ENCODE measurements at places on chromosomes 7 and 10. TPM values are rescaled to one million over a fixed set of nuclear protein-coding genes. Genes with fewer than 3 reads are reported as not detected.

The PPP1R17 gene
- total RNA-seq: not detected

DNA sequence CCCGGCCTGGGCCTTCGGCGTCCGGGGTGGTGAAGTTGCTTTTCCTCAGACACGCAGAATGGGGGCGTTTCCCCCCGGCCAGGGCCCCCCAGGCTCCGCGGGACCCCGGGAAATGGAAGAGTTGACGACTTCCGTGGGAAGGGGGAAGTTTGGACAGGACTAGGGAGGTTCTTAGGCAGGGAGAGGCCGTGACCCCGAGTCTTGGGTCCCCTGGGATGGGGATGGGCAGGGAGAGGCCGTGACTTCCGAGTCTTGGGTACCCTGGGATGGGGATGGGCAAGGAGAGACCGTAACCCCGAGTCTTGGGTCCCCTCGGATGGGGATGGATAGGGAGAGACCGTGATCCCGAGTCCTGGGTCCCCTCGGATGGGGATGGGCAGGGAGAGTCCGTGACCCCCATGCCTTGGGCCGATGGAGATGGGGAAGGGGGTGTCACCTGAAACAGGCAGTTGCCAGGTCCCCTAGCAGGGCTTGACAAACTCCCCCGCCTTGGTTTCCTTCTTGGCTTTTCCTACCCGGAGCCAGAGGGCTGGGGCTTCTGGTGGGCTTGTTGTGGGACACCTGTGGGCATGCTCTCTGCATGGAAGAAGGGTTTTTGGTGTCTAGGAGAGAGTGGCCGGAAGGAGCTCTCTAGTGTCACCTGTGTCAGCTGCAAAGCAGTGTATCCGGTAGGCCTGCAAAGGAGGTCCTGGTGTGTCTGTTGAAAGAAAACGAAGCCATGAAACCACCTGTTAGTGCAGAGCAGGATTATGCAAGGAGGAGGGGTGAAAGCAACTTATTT lies 1.1 kb downstream of the TRRAP start:
- no peak for DNase-seq

- DNase-seq: no peak
Measured at GRCh38 chr10:103232772-103233488, 12.8 kb upstream of the RPEL1 start.

DNA sequence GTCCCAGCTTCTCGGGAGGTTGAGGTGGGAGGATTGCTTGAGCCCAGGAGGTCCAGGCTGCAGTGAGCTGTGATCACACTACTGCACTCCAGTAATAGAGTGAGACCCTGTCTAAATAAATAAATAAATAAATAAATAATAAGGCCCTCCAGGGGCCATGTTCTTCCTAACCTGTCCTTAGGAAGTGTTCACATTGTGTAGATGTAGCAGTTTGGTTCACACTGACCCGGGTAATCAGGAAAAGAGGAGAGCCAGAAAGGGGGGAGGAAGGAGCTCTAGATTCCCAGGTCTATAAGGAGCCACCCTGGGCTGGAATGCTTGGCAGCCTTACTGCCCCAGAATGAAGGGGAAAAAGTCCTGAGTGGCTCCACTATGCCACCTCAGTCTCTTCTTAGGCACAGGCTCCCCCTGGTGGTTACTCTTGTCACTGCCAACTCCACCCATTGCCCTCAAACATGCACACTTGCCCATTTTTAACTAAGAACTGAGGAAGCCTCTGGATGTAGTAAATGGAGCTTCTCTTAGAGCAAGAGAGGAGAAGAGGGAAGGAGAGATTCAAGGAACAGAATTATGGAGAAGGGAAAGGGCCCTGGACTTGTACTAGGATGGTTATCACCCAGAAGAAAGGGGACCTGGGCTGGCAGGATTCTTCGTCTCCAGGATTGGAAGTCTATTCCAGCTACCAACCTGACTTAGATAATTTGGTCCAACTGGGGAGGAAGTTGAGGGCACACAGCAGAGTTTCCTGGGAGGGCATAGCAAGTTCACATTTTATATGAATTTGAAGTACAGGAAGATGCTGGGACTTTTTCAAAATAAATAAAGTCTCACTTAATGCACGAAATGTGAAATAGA lies 7.8 kb downstream of the HPS6 start:
- DNase-seq: peak; percentile 94

All from esophagus muscularis mucosa (tissue), 4 donors.